Cardiac septum (tissue), 1 donor: ENCODE measurements at places on chromosomes 1 and 21. TPM values are rescaled to one million over a fixed set of nuclear protein-coding genes. Genes with fewer than 3 reads are reported as not detected.
A peak's percentile ranks its signal among the peaks of the same experiment; 100 is the strongest.

The MX1 gene
- 11.0 TPM for total RNA-seq

The ANKRD34A gene
- total RNA-seq: 2.9 TPM

DNA sequence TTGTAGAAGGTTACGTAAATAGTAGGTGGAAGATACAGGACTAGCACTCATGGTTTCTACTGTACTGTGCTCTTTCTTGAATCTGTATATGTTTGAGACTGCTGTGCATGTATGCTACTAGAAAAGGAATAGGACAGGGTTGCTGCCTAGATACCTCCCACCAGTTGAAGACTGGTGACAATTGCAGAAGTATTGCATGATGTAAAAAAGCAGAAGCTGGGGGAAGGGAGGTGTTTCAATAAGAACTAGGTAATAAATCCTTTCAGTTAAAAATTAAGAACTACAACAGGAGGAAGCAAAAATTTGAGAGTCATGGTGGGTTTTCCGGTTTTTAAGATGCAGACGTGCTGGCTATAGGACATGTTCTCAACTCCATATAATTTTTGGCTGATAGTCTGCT lies 88.1 kb downstream of the CCDC30 start:
- no peak for DNase-seq

DNA sequence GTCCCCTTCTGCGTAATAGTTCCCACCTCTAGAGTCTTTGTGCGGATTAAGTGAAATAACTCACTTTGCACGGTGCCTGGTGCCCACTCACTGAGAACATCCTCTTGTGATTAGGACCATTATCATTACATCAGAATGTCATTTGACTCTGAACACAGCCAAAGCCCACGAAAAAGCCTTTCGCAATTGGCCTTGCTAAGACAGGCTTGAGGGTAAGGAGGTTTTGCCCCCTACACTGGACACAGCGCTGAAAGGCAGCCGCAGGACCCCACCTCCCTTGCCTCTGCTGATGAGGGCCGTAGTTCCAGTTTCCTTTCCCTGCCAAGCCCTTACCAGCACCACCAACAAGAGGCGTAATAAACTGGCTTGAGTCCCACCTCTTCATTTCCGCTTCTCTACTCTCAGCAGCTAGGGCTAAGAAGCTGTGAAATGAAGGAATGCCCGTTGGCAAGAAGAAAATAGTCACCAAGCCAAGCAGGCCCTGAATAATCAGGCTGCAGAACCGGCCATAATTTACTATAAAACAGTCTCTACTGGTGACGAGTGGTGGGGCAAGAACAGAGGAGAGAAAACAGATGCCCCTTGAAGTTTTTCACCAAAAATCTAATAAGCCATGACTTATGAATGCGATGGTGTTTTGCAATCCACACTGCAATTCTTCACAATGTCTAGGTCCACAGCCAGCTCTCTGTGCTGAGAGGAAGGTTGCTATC lies 53.1 kb downstream of the SH3GLB1 start:
- DNase-seq: no peak

- no peak for DNase-seq
Observed at GRCh38 chr1:206451134-206451686, 19.1 kb upstream of the IKBKE start.

DNA sequence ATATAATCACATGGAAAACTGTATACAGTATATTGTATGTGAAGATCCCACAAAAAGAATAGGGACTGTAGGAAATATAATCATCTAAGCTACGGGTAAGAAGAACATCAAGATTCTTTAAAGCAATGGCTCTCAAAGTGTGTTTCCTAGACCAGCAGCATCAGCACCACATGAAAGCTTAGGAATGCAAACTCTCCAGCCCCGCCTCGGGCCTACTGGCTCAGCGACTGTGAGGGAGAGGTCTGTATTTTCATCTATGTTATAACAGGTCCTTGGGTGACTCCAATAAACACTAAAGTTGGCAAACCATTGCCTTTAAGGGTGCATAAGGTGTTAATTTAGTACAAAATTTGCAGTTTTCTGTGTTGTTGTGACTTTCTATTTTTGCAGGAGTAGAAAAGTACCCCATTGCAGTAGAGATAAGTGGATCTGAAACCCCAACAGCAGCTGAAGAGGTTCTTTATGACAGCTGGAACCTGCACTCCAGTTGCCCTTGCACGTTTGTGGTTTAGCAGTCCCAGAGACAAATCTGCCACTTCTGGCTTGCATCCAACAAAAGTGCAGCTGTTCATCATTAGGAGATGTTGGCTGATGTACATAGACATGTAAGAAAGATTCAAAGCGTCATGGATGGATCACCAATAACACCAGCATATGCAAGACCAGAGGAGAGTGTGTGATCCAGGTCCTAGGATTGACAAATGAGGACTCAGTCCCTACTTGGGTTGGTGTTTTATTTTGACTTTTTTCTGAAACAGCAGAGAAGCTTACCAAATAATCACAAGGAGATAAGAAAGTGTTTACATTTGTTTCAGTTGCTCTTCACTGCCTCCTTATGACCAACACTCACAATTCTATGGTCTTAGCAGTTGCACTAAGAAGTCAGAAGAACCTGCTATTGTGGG lies 15.9 kb upstream of the IFNAR1 start:
- no peak for DNase-seq

DNA sequence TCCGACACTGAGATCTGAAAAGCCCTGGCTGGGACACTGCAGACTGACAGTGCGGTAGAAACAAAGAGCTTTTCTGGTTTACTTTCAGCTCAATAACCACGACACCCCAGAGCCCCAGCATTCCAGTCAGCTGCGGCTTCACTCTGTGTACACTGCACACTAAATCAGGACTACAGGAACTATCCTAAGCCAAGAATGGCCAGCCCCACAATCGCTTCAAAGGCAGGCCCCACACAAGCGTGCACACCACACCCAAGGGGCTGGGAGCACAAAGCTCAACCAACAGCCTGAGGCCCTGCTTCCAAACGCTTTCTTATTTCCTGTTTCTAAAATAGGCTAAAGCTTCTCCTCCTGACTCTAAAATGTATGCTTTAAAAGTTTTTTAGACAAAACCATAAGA lies 28.4 kb downstream of the URB1 start:
- DNase-seq: no peak

DNA sequence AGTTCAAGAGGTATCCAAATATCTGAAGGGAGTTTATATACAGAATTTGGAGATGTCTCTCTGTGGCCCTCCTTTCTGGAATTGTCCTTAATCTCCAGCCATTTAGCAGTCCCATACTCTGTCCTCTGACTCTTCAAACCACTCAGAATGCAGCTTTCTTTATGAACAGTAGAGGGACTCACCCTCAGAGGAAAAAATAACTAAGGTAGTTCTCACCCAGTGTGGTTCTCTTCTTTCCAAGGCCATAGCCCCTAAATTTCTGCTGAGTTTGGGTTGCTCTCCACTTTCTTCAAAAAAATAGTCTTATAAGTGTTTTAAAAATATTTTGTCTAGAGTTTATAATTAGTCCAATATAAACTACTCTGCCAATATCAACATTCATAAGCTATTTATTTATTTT lies 369.7 kb downstream of the MATN1 start:
- no peak for DNase-seq

DNA sequence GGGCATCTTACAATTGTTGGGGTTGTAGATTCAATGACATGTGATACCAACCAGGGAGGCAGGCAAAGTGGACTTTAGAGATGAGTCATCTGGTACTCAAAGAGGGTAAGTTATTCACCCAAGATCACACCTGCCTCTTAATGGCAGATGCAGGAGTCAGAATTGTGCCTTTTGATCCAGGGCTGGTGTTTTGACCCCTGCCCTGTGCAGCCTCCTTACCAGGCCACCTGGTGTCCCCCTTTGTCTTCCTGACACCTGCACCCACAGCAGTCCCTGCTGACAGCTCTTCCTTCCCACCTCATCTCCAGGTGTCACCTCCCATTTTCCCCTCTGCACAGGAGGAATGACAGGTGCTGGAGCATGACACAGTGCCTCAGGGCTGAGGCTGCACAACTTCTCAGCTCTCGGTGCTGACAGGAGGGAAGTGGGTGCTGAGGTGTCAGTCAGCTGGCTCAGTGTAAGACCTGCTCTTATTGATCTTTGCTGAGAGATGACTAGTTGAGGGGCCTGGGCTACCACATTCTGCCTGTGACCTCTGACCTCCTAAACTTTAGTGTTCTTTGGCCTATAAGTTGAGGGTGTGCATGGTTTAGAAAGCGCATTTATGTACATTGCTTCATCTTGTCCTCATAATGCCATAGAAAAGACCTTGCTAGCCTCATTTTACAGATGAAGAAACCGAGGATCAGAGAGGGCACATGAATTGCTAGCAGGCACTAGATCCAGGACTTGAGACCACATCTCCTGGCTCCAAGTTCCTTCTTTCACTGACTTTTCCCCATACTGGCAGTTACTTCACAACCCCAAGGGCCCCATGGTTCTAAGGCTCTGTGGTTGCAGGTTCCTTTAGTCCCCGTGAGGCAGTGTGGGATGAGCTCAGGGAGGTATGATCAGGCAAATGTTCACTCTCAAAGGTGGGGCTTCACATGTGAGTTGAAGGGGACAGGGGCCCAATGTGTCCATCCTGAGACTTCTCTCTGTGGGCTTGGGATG lies 31.3 kb downstream of the CACNA1E start:
- DNase-seq: no peak

DNA sequence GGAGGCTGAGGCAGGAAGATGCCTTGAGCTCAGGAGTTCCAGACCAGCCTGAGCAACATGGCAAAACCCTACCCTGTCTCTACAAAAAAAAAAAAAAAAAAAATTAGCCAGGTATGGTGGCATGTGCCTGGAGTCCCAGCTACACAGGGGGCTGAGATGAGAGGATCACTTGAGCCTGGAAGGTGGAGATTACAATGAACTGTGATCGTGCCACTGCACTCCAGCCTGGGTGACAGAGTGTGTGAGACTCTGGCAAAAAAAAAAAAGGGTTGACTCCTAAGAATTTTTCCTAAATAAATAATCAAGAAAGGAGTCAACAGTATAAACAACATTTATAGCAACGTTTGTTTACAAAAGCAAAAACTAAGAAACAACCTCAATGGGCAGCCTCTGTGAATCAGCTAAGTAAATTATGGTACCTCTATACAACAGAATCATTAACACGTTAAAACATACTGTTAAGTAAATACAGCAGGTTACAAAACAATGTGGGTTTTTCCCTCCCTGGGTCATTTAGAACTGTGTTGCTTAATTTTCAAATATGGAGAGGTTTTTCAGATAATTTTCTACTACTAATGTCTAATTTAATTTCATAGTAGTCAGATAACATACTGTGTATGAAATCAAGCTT lies 56.8 kb downstream of the SLC30A10 start:
- no peak for DNase-seq

DNA sequence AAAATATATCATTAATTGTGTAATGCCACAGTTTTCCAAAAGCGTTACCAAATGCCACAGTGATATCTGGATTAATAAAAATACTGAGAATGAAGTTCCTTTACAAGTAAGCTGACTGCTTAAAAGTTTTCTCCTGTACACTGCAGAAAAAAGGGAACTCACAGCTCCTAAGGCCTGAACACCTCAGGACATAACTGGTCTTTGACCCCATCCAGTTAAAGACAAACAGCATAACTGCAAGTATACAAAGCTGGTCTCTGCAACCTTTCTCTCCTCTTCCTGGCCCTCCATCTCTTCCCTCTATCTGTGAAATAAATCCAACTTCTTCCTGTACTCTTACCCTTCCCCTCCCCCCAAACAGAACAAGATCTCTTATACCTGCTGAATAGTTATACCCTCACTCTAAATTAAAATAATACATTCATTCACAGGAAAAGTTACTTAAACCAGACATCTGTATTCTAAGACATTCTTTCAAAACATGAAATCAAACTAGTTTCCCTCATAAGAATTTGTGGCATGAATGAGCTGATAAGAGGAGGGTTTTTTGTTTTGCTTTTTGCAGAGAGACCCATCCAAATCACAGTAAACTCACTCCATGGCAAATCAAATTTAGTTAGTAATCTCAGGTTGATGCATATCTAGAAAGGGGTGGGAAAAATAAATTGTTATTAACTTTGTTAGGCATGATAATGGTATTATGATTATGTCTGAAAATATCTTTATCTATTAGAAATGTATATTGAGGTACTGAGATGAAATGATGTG lies 2.9 kb downstream of the DIPK1A start:
- no peak for DNase-seq

- DNase-seq: no peak
Observed at GRCh38 chr1:40736085-40736531, 44.6 kb downstream of the NFYC start.

- no peak for DNase-seq
Observed at GRCh38 chr1:114079596-114080190, 74.0 kb downstream of the SYT6 start.

DNA sequence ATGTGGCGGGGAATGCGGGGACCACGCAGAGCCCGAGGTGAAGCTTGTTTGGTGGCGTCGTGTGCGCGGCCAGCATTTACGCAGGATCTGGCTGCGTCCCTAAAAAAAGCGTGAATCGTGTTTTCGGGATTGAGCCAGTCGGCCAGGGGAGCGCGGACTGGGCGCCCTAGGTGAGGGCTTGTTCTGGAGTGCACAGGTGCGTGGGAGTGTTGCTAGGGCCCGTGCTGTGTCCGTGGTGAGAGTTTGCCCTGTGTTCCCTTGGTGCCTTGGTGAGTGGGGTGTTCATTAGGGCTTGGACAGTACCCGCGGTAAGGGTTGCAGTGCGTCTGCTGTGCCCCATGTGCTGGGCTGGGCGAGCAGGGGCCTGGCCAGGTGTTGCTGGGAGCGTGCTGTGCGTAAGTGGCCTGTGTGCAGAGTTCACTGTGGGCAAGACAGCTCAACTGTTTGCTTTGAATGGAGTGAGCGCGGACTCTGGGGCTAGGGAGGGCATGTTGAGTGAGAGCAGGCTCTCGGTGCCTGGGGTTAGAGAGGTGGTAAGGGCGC lies 673 bp downstream of the CD46 start:
- DNase-seq: peak; percentile 79

GRCh38 chr1:39847940-39848339 lies 35.4 kb downstream of the TRIT1 start:
- DNase-seq: no peak

- no peak for DNase-seq
Observed at GRCh38 chr1:202084791-202085681, 37.7 kb upstream of the GPR37L1 start.

DNA sequence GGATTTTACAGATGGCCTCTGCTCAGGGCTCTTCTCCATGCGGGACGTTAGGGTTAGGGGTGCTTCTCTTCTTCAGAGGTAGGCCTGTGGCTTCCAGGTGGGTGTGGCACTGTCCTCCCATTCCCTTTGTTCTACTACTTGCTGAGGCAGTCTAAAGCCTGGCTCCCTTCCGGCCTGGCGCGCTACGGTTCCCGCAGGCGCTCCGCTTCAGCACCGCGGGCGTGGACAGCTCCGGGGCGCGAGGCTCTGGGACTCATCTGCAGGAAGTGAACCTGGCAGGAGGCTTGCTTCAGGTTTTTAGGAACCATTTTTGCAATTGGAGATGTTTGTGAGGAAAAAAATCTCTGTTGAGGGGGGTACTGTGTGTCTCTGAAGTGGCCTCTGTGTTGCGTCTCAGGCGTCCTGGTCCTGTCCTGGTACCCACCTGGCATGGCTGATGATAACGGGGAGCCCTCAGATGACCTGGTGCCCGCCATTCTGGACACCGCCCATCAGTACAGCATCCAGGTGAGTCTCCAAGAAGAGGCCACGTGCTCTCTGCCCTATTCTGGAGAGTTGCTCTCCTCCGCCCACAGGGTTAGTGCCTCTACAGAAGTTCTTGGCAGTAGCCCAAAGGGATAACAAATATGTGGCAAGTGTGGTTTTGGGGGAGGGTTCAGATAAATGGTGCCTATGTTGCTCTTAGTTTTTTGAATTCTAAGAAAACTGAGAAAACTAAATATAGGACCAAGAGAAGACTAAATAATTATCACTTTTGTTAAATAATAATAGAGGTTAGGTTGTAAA lies 1.9 kb downstream of the MANEAL start:
- DNase-seq: peak; percentile 77
